ENCODE measurements at places on chromosomes 6 and 20.

DNA sequence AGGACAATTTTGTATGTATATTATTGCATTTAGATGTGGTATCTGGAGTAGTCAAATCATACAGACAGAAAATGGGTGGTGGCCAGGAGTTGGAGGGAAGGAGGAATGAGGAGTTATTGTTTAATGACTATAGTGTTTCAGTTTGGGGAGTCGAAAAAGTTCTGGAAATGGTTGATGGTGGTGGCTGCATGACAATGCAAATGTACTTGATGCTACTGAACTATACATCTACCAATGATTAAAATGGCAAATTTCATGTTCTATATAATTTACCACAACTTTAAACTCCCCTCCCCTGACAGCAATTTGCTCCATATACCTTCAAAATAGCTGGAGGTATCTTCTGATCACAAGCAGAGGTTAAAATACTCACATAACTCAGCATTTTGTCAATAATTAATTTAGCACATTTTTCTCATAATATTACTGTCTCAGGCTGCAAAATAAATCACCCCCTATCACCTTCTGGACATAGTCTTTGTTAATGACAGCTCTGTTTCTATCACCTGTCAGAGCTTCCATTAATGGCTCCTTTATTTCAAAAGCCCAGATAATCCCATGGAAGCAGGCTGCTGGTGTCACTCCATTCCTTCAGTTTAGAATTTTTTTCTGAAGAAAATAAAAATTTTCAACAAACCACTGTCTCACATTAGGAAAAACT is 25.7 kb upstream of the RHAG start:
- no peak for DNase-seq

DNA sequence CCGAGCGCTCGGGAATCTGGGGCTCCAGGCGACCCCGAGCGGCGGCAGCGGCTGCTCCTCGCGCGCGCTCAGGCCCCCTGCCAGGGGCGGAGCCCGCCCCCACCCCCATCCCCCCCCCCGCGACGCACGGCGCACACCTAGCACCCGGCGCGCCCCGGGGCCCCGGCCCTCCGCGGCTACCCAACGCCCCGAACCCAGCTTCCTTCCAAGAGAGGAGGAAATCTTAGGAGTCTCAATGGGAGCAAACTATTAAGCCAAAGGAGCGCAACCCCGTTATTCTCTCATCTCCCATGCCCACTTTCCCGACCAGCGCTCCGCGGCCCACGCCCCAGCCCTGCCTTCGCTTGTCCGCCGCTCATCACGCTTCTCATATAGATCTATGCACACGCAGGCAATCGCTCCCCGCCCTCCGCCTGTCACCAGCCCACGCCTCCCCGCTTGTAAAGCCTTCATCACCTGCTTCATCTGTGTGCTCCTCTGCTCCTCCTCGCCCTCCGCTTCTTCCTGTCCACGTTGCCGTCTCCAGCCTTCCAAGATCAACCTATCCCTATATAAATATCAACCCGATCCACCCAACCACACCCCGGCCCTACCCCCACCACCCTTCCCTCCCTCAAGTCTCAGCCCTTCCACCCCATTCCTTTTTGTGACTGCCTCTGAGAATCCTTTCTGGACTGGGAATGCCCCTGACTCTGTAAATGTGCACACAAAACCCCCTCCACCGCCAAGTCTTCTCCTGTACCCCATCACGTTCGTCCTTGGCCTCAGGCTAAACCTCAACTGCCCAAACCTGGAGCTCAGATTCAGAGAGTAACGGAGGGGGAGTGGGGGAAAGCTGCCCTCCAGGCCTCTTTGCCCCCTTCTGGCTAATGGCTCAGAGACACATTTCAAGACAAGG is at the start of gene DLK2:
TSS of gene DLK2 (minus strand) at position 18 of the 898 bp plus-strand sequence. CDS start 723 bp downstream, outside the sequence.
- peak; percentile 65 for DNase-seq

DNA sequence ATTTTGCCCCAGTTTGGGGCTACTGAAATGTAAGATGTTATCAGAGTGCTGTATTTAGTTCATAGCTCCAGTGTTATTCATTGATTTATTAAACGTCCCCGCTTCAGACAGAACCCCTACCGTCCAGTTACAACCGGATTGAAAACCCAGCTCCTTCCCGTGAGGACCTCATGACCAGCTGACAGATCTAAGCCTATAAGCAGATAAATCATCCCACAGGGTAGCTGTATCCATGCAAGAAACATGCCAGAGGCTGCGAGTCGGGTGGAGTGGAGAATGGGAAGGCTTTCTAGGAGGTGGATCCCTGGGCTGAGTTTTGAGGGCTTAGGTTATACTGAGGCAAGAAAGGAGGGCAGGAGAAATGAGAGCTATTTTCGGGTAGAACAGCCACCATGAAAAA is 260.0 kb downstream of the ARID1B start:
- no peak for DNase-seq

DNA sequence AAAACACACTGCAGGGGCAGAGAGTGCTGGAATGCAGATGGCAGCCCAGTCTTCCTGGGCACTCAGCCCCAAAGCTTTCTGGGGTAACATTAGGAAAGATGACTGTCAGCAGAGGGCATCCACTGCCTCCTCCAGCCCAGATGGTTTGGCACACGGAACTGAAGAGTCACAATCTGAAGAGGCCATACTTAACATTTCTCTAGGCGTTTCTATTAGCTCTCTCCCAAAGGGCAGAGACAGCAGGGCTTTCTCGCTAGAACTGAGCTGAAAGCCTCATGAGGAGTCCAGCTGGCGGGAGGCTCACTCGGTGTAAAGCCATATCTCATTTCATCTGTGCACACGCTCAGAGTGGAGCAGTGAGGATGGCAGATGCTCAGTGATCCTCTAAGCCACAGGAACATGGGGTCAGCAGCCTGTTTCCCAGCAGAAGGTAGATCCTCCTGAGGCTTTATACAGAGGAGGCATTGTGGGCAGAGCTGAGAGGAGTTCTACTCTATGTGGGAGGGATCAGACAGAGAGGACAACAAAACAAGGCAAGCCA is 28.1 kb downstream of the ALDH8A1 start:
- DNase-seq: no peak

DNA sequence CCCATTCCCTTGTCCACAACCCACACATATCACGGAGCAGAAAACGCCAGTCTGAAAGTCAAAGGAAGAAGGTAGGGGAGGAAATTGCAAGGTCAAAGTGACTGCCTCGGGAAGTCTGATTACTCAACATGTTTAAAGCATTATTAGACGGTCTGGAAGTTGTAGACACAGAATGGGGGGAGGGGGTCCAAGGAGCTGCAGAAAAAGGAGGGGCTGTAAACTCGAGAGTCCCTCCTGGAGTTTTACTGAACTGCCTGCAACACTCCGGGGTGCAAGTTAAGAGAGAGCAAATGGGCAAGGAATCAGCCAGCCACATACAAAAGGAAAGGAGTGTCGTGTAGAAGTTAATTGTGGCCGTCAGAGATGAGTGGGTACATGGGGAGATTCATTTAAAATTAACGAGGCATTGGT is 417.7 kb upstream of the JARID2 start:
- no peak for DNase-seq

DNA sequence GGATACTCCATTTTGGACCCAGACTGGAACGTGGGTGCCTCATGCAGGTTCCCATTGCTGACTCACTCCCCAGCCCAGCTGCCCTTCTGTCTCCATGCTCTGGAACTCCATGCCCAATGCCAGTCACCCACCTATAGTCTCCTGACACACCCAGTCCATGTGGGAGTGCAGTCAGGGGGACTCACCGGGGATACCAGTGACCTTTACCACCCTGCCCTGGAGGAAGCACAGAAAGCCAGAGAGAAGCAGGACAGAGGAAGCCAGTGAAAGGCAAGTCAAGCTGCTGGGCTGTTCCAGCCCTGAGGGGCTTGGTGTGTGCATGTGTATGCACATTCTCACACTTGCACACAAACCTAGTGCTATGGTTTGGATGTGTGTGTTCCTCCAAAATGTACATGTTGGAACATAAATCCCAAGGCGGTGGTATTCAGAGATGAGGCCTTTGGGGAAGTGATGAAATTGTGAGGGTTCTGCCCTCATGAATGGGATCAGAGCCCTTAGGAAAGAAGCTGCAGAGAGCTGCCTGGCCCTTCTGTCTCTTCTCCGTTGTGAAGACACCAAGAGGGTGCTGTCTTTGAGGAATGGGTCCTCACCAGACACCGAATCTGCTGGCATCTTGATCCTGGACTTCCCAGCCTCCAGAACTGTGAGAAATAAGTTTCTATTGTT is 121.4 kb upstream of the MAFB start:
- no peak for DNase-seq

- peak; percentile 6 for DNase-seq
Observed at GRCh38 chr6:80003826-80004172, 650 bp upstream of the TTK start.

DNA sequence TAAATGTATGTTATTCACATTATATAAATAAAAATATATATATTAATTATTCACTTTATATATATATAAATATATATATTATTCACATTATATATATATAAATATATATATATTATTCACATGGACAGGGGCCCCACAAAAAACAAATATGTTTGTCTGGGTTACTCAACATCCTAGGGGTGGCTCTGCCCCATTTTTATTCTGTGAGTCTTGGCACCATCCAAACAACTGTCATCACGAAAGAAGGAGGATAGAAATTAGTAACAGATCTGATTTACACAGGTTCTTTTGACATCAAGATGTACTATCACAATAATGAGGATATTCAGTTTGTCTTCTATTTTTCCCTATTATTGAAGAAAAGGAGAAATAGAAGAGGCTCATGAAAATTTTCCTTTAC is 187.3 kb downstream of the GPX5 start:
- DNase-seq: no peak

DNA sequence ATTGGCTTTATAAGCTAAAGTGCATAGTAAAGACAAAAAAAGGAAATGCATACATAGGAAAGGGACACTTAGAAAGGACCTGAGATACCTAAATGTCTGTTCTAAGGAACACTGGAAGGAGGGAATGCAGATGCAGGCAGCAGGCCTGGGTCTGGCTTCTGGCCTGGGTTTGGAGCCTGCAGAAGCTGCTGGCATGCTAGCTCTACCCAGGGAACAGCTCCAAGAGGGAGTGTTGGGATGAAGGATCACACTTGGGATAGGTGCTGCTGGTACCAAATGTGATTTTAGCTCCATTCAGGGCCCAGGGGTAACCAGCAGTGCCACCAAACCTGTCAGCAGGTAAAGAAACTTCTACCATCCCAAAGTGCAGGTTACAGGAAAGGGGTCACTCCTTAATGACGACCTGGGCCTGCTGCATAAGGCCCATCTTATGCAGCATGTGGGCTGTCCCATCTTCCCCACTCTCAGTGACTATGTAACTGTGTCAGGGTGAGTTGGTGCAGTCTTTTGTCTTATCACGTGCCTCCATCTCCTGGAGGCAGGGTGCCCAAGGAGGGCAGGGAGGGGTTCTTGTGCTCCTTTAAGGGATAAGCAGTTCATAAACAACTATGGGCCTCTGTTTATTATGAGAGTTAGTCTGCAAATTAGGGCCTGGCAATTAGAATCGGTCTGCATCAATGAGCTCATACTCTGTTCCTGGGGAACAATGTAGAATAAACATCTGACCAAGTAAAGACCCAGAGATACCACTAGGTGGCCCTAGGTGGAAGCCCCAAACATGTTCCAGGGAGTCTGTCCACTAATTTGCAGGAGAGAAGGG is 26.9 kb downstream of the DDX27 start:
- DNase-seq: peak; percentile 56

DNA sequence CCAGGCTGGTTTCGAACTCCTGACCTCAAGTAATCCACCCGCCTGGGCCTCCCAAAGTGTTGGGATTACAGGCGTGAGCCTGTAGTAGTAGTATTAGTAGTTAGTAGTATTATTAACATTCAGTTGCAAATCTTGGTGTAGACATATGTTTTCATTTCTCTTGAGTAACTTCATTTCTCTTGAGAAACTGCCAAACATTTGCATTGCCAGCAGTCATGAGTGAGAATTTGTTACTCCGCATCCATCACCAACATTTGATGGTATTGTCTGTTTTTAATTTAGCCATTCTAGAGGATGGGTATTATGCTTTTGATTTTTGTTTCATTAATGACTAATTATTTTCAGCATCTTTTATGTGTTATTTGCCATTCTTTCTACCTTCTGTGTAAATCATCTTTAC is 1.5 kb upstream of the ERVFRD-1 start:
- DNase-seq: peak; percentile 65

- peak; percentile 69 for DNase-seq
Observed at GRCh38 chr6:68114463-68115047, 520.5 kb upstream of the ADGRB3 start.

DNA sequence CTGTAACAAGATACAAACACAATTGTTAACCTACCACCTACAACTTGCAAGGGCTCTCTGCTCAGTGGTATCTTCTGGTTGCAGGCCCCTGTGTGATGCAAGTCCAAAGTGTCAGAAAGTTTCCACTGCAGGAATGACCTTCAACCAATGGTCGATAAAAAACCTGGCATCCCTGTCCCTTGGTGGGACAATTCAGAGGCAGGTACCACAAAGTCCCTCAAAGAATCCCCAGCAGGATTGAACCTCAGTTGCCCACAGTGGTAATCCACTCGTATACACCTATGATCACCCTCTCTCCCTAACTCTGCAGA is 15.9 kb downstream of the GLO1 start:
- no peak for DNase-seq

- DNase-seq: peak; percentile 68
Observed at GRCh38 chr6:108541843-108542759, 18.6 kb upstream of the FOXO3 start.

DNA sequence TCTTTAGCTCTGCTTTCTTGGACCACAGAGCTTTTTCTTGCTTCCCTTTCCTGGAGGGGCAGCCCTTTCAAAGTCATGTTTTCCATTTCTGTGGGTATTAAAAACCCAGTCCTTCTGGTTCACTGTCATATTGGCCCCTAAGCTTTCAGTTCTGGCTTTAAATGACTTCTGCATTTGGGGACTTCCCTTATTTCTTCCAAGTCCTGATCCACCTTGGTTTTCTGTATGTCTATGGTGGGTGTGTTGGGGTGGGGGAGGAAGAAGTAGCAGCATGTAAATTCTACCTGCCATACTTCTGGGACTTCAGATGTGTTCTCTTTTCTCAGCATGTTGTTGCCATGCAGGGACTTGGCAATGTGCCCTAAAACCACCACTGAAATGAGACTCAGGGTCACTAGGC is 77.1 kb upstream of the EMILIN3 start:
- no peak for DNase-seq

DNA sequence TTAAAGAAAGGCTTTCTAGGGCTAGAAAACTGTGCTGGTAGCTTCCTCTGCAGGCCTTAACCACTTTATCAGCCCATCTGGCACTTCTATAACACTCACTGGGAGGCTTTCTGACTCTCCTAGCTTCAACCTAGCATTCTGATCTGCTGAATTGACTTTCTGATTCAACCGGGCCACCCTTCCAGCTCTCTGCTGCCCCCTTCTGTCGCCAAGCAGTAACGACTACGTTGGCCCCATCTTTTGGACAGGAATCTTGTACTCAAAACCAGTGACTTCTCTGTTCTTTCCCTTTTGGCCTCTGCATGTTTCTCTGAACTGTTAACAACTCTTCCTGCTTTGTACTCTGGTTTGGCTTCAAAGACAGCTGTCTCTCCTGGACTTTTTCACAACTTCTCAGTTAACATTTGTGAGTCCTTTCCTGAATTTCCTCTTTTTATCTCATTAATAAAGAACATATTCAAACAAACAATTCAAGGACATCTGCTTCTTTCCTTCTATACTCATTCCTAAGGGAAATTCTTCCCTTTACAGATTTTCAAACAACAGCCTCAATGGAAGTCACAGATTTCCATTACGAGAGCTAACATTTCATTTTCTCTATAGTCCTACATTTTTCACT is 43.9 kb upstream of the FAM135A start:
- DNase-seq: peak; percentile 55

Measured in foreskin fibroblast (primary cell).